Panc1 (cell line): ENCODE measurements at places on chromosomes 4 and X.

DNA sequence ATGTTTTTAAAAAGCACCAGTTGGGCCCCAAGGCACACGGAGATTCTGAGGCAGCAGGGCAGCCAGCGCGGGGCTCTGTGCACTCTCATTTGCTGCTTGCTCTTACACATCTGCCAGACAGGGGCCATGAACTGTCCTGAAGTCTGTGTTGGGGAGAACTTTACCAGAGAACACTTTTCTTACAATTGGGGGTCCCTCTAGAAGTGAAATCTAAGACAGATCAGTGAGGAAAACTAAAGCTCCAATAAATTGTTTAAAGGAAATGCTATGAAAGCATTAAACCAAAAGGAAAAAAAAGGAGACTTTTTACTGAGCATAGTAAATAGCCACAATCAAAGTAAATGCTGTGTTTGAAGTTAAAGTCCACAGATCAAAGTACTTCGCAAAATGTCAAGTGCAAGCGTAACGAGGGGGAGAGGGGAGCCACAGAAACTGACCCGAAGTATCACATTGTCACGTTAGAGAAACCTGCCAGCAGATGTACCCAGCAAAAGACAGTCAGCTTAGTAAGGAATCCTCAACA, 37.8 kb downstream of the SORBS2 start:
- H3K4me3 ChIP-seq: no peak overlapping the region
- H3K36me3 ChIP-seq: no peaks in the 10 kb centered on the region
- no peak overlapping the region for H3K27ac ChIP-seq
- H3K27me3 ChIP-seq: no peaks in the 10 kb centered on the region
- DNase-seq: no peak

- no peaks in the 10 kb centered on the region for H3K36me3 ChIP-seq
- H3K27ac ChIP-seq: no peak overlapping the region
- no peak overlapping the region for H3K4me3 ChIP-seq
- no peaks in the 10 kb centered on the region for H3K4me1 ChIP-seq
- DNase-seq: no peak
- H3K27me3 ChIP-seq: no peaks in the 10 kb centered on the region
These were observed 1113.1 kb downstream of the STIM2 start for GRCh38 chr4:27973700-27974099.

- no peak overlapping the region for H3K4me3 ChIP-seq
- no peaks in the 10 kb centered on the region for H3K4me1 ChIP-seq
- no peaks in the 10 kb centered on the region for H3K36me3 ChIP-seq
- no peak overlapping the region for H3K27ac ChIP-seq
These were observed 328.2 kb downstream of the DTHD1 start for GRCh38 chr4:36609661-36610060.

DNA sequence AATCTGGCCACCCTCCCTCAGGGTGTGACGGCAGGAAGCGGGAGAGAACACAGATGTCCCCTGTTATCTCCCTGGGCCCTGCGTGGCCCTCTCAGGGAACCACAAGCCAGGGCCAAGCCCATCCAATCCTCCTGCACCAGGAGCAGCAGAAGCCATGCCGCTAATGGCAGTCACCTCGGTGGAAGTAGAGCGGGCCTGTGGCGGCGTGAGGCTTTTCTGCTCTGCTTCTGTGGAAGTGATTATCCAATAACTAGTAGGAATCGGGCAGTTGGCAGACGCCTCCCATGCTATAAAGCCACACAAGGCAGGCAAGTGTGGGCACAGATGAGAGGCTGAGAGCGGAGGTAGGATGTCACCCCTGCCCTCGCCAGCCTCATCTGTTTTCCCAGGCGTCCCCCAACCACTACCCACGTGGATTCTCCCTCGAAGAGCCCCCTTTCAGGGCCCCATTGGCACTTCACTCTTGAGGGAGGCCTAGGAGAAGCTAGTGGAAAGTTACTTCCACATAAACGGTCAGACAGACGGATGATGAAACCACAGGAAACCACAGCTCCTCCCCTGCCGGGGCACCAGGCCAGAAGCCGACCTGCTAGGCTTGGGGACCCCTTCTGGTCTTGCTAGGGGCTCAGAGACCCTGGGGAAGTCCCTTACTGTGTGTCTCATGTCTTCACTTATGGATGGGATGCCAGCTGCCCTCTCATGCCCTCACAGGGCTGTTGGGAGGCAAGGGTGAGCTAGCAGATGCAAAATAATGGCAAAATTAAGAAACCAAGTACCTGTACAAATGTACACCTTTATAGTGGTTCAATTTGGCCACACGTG, 18.8 kb upstream of the TMSB4X start:
- no peaks in the 10 kb centered on the region for H3K36me3 ChIP-seq
- no peaks in the 10 kb centered on the region for H3K27me3 ChIP-seq
- DNase-seq: no peak
- no peak overlapping the region for H3K4me3 ChIP-seq

DNA sequence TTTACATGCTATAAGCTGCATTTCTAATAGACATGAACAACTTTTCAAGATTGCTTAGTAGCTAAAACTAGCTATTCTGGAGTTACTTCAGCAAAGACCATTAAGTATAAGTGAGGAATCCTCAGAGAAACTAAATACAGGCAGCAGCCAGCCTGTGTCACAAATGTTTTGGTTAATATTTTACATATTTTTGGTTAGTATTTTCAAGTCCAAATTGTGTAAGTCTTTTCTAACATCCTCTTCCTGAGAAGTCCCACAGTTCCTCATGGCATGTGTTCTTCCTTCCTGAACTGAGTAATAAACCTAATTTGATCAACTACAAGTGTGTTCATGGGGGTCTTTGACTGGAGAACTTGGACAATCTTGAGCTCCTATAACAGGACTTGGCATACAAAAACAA, 42.4 kb upstream of the MCF2 start:
- no peak overlapping the region for H3K4me3 ChIP-seq
- no peak for DNase-seq
- no peaks in the 10 kb centered on the region for H3K27me3 ChIP-seq
- no peaks in the 10 kb centered on the region for H3K4me1 ChIP-seq
